C1 segment of cervical spinal cord (tissue), 14 donors: ENCODE measurements at places on chromosomes 2 and 18.

- no peak for DNase-seq
Measured at GRCh38 chr2:219511547-219512325, 2.5 kb upstream of the ASIC4 start.

DNA sequence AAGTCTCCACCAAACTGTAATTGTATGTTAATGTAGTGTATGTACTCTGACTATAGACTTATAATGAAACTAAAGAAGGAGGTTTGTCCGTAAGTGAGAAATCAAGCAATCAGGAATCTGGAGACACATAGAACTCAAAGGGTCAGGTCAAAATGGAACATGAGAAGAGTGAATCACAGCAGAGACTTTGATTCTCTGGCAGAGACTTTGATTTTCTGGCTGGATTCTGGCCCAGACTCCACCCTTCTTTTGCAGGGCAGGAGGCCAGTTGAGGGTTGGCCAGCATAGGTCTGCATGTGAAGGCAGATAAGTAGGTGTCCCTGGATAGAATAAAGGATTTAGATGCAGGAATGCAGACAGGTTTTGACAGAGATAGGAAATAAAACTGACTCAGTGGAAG is 11.0 kb upstream of the NCKAP5 start:
- no peak for DNase-seq

GRCh38 chr2:166180951-166181812 is 53.4 kb upstream of the SCN1A start:
- no peak for DNase-seq

DNA sequence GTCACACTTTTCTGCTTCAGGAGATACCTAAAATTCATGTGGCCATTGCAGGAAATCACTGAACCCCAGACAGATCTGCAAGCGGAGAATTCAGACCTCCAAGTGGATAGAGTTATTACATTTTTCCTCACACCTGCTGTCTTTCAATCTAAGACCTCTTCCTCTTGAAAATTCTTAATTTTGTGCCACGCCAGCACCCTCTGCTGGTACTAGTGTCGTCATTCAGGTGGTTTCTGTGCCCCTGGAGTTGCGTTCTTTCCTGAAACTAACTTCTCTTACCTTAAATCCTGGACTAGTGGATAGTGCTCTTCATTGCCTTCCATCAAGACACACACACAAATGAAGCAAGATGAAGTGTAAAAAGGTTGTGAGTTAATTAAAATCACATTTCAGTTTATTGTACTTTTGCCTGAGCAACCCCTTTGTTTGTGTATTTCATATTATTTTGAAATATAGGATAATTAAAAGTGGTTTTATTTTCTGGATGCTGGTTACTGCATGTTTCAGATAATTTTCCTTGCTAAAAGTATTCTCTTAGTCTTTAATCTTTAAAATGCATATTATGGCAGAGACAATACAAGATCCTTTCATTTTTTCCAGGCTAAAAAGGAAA is 1.6 kb upstream of the DNER start:
- no peak for DNase-seq

DNA sequence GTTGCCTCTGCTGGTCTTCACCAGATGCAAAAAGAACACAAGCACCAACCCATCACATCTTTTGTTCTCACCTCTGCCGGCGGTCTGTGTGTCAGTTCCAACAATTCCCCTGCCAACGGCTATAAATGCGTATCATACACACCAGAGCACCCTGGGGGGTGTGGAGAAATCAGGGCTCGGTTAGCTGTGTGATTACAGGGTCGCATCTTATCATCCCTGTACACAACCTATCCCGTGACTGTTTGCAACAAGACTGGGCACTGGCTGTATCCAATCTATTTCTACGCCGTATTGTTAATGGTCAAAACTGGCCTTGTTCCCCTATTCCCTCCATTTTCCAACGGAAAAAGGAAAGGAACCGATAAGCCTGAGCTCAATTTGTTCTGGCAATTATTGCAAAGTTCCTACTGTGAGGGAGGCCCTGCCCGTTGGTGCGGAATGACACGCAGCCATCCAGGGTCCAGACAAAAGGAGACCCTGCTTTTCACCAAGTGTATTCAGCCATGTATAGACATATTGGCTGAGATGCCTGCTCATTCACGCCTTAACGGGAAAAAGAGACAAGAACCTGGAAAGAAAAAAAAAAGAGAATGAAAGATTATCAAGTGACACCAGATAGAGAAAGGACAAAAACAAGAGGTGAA is 136.9 kb downstream of the CDH20 start:
- no peak for DNase-seq

GRCh38 chr2:233445152-233445830 is 91.0 kb downstream of the DGKD start:
- no peak for DNase-seq

GRCh38 chr2:71187589-71187988 is 39.3 kb downstream of the PAIP2B start:
- no peak for DNase-seq

DNA sequence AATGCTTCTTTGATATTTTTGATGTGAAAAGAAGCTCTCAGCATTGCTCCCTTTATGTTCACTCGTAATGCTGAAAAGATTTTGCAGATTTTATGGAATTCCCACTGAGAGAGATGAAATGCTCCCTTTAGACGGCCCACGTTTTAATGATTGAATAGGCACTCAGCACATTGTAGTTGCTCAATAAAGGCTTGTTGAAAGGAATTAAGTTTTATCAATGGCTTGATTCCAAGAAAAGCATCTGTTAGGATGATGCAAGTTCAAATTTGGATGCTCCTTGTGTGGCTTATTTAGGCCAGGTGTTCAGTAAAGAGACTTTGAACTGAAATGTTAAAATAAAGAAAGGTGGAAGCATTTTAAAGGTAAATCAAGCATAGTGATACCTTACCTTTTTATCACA is 725.1 kb downstream of the EPHA4 start:
- no peak for DNase-seq

GRCh38 chr2:68837164-68837860 is 33.9 kb downstream of the BMP10 start:
- DNase-seq, result no peak

GRCh38 chr18:45891806-45892205 is 66.3 kb downstream of the SIGLEC15 start:
- no peak for DNase-seq

- no peak for DNase-seq
Measured at GRCh38 chr2:203469546-203469945, 65.6 kb downstream of the RAPH1 start.

- DNase-seq, result no peak
Measured at GRCh38 chr2:122156176-122156890, 400.9 kb downstream of the TSN start.
